ENCODE measurements at places on chromosomes 12 and 14.

DNA sequence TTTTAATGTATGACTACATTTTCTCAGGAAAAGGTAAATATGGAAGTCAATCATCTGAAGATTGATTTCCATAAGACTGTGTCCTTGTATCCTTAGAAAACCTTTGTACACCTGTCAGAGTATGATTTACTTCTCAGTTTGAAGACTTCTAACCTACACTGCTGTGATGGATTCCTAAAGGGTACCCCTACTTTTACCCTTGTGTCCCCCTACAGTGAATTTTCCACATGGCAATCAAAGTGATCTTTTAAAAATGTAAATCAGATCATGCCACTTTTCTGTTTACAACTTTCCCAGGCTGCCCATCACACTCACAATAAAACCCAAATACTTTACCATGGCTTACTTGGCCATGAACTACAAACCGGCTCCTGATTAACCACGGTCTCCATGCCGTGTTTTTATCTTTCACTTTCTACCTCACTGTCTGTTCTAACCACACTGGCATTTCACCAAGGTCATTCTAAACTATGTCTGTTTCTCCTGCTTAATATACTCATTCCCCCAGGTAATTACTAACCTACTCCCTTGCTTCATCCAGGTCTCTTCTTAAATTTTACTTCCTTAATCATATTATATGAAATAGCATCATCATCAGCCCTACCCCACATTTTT, 8.1 kb downstream of the DNAI7 start:
- peak; percentile 40 for DNase-seq

GRCh38 chr12:26599096-26599695, 233.8 kb downstream of the ITPR2 start:
- DNase-seq = no peak

DNA sequence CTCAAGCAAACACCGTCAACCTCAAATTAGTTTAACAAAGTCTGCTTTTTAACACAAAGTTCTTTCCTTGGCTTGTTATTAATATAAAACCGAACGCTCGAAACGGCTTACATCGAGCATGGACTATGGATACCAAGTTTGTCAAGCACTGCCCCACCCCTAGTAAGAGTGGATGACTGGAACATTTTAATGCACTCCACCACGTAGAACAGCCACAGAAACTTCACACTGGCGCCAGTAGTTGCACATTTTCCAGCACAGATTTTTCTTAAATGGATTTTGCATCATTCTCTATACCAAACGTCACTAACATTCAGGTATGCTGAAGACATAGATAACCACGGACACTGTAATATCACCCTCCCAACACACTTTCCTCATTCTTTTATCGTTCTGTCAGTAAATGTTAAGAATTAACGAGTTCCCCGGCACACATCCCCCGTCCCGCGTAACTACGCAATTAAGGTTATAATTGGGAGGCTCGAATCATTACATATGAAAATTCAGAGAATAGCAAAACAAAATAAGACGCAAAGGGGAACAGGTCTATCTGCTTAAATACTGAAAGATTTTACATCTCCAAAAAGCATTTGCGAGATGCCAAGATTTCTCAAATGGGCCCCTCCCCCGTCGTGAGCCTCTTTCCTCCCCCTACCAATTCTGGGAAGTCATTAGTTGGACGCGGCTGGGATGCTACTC, 990 bp downstream of the FERMT2 start:
- no peak for DNase-seq

DNA sequence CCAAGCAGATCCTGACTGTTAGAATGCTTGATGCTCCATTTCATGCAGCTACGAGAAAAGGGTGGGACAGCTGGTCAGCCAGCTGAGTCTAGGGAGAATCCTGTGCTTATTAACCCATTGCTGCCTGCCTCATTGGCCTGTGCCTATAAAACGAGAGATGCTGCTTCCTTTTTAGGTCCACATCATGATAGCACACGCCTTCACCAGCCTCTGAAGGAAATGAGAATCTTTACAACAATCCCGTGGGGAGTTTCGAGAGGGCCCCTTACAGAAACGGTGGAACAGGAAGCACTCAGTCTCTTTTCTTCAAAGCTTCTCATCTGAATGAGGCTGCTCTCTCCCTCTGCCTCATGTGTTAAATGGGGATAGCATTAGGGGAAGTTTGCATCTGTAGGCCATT, 147.3 kb upstream of the RFLNA start:
- DNase-seq = no peak

DNA sequence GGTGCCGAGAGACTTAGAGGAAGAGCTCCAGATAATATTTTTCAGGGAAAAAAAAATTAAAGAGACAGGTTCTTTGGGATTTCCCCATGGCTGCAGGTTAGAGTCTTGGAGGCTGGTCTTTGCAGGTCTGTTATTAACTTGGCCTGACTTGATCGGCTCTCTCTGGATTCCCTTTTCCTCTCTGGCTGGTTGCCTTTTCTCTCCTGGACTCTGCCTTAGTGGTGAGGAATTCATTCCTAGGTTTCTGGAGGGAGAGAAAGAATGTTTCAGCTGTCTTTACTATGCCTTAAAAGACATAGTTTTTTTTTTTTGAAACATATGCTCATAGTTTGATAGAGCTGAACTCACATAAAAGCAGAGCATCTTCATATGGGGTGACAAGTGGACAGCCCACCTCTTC, 336.3 kb downstream of the BMP4 start:
- no peak for DNase-seq

DNA sequence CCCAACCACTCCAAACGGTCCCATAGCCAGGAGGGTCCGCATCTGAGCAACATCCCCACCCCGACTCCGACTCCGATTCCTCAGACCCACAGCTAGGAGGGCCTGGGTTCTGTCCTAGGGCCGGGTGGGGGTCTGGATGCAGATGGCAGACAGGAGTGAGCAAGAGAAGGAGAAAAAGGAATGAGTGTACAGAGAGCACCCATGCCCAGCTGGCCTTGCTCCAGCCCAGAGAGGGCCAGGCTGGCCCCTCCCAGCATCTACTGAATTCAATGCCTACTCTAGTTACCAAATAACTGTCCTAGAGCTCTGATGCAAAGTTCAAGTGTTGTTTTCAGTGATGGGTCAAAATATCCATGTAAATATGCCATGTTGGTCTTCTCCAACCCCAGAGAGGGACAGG, 40.8 kb downstream of the VDR start:
- no peak for DNase-seq

- DNase-seq = no peak
Measured at GRCh38 chr14:28754209-28754985, 12.2 kb upstream of the FOXG1 start.

DNA sequence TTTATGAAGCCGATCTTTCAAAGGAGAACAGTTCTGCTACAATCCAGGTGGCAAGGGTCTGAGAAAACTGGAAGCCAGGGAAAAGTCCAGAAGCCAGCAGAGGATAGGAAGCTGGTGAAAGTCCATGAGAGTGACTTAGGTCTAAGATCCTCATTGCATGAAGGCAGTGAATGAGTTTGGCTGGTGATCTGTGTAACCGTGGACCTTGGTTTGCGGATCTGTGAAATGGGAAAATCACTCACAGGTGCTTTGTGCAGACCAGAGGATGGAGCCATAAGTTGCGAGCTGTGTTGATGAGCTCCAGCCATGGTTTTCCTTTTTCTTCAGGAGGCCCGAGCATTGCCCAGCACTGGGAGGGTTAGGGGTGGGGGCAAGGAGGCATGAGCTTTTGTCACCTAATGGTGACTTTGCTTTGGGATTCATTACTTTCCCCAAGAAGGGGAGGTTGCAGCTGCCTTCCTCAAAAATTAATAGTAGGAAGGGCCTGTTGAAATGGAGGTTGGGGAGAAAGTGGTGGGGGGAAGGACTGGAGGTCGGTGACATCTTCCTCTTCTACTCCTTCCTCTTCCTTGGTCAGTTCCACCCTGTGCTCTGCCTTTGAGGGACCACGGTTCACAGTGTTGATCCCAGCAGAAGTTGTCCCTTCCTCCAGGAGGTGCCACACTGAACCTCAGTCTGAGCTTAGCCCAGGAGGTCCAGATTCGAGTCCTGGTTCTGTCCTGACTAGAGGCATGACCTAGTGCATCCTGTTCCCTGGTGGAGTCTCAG, 20.3 kb upstream of the SERPINA6 start:
- no peak for DNase-seq

GRCh38 chr12:112992541-112993398, 14.5 kb downstream of the OAS2 start:
- DNase-seq = peak; percentile 67

DNA sequence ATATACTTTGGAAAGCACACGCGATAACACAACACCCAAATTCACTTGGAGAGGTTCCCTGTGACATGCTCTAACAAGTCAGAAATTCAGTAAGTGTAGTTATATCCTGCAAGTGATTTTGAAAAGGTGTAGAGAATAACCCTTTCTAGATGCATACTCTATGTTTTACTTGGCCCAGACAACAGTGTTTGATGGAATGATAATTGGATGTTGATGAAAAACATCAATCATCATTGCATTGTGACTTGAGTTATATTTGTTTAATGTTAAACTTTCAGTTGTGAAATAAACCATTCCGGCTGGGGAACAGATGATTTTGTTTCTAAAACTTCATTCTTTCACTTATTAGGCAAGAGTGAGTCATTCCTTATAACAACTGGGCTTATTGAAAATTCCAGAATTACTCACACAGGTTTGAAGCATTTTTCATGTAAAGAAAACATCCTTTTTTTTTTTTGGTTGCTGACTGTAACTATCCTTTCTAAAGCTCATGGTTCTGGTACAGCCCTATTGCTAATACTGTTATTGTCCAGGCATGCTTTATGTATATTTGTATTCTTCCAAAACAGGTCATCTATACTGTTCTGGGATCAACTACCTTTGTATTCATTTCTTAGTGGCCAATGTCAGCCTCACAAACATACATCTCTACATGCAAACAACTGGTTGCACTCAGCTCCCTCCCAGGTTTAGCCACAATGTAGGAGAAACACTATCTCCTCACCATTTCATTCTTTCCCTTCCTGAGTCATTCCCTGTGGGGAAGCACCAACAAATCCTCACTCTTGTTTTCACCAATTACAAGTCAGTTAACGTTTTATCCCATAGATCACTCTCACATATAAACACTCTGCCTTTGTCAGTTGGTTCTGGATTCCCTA, 121.2 kb upstream of the LRIG3 start:
- DNase-seq = no peak

DNA sequence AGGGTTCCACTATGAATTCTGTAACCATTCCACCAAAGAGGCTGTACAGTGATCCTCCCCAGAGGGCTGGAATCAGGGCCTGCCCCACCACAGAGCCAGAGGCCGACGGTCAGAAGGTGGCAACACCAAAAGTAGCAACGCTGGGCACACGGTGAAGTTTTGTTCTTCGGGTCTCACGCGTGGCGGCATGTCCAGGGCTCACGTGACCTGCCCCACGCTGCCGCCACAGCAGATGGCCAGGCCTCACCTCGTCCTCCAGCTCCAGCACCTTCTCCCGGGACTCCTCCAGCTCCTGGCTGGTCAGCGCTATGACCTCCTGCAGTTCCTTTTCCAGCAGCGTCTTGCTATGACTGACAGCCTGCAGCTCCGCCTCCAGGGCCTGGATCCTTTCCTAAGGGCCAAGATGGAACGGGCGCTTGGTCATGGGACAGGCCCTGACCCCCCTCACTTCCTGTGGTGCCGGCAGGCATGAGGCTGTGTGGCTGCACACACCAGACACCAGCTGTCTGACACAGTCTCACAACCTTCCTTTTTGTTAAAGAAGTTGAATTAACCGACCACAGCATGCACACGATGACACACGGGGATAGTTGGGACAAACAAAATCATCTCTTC, 22.4 kb upstream of the ANKLE2 start:
- no peak for DNase-seq
